ENCODE measurements at places on chromosomes 11 and 22. TPM values are rescaled to one million over a fixed set of nuclear protein-coding genes. Genes with fewer than 3 reads are reported as not detected.

DNA sequence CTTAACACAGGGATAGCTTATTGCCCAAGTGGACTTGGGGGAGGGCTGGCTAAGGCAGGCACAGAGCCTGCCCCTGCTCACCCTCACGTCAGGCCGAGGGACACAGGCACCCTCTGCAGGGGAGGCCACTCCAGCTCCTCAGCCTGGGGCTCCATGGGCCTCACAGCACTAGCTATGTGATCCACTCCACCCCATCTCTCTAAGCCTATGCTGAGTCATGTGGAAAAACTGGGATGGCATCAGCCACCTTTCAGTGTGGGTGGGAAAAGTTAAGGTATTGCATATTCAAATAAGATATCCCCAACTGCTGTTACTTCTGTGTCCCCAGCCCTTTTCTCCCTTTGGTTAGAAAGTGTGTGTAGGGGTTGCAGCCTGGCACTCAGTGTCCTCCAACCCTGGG is 22.3 kb downstream of the RANGAP1 start:
- no peak for DNase-seq

DNA sequence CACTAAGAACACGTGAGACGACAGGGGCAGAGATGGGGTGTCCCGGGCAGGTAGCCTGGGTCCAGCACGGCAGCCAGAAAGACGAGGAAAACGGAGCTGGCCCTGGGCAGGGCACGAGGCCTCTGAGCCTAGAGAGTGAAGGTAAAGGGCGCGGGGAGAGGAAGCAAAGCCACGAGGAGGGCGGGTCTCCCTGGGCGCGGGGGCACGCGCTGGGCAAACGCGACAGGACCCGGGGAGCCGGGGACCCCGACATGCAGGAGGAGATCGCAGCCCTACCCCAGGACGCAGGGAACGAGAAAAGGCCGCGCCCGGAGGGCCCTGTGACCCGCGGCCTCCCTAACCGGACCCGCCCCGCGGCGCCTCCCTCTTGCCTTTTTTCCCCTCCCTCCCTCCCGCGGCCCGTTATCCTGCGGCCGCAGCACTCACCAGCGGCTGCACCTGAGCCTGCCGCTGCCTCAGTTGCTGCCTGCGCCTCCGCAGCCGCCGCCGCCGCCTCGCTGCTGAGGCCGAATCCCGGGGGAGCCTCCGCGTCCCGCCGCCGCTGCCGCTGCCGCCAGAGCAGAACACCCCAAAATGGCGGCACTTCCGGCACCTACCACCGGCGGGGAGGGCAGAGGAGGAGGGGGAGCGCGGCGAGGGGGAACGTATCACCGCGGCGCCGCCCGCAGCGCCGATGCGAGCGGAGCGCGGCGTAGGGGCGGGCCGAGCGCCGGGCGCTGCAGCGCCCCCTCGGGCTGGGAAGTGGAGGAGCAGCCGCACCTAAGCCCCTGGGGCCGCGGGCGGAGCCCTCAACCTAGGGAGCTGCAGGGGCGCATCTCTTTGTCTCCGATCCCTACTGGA is at the start of gene CELF1:
Gene CELF1, minus strand, starts transcription at position 567 of the 840 bp plus-strand sequence. CDS start 53,609 bp downstream, outside the sequence.
- DNase-seq, result peak; percentile 93

DNA sequence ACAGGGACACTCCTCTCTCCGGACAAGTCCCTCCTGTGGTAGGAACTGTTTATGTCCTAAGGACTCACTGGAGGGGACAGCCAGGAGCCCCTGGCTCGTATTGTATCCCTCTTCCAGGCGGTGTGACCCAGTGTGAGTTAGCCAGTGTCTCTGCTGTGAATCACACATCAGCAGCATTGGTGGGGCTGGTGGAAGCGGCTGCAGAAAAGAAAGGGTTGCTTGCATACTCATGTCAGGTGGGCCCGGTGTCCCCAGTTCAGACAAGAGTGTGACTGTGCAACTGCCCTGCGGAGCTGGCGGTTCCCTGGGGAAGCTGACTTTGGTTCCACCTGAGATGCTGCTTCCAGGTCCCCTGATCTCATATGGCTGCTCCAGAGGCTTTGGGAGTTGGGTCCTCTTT is 99.4 kb downstream of the ZBTB16 start:
- DNase-seq, result no peak

- no peak for DNase-seq
Observed at GRCh38 chr11:74550991-74551753, 41.2 kb upstream of the POLD3 start.

- DNase-seq, result no peak
Observed at GRCh38 chr11:128463371-128463829, 124.0 kb downstream of the ETS1 start.

DNA sequence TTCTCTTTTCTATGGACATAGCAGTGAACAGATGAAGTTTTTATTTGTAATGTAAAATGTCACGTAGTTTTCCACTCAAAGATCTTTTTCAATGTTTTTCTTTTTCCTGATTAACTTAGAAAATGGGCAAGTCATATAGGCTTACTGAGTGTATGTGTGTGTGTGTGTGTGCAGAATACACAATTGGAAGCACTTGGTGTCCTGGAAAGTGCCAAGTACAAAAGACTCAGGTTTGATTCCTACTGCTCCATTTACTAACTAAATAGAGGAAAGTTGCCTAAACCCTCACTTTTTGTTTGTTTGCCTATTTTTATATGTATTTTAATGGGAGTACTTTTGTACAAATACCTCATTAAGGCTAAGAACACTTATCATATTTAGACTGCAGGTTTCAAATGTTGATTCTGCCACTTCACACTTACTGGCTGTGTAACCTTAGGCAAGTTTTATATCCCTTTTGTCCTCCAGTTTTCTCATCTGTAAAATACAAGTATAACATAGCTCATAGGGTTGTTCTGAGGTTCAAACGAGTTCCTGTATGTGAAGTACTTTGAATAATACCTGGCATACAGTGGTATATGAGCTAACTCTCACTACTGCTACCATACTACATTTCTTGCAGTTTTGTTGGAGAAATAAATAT is 90.1 kb downstream of the TYR start:
- DNase-seq, result no peak

- DNase-seq, result no peak
Observed at GRCh38 chr11:8201644-8202365, 33.0 kb upstream of the RIC3 start.

GRCh38 chr22:45270095-45271020 is 14.4 kb upstream of the UPK3A start:
- DNase-seq, result no peak

GRCh38 chr11:109033627-109034338 is 368.9 kb downstream of the DDX10 start:
- no peak for DNase-seq

DNA sequence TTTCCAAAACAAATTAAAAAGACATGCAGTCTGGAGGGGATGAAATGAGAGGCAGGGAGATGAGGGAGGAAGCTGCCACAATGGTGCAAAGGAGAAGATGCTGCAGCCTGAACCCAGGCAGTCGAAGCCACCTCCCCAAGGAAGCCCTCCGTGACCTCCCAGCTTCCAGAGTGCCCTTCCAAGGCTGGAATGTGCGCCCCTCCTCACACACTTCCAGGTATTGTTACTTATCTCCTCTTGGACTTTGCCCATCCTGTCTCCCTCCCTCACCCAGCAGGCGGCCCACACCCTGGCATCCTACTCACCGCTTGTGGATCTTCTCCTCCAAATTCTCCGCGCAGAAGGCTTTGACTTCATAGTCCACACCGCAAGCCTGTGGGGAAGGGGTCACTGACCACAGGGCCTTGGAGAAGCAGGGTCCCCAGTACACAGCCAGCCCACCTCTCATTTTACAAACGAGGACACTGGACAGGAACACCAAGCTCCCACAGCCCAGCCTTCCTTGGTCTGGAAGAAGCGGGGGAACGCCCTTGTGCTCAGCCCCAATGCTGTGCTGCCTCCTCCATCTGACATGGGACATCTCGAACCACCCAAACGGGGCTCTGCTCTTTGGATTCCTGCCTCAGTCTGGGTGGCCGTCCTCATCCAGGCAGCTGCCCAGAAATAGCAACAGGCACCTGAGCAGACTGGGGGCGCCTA is 40.3 kb downstream of the TPBGL start:
- peak; percentile 31 for DNase-seq

- DNase-seq, result no peak
Observed at GRCh38 chr11:63892228-63892627, 24.7 kb downstream of the RCOR2 start.

GRCh38 chr11:116821050-116821918 is 1.8 kb downstream of the APOA4 start:
- no peak for DNase-seq

DNA sequence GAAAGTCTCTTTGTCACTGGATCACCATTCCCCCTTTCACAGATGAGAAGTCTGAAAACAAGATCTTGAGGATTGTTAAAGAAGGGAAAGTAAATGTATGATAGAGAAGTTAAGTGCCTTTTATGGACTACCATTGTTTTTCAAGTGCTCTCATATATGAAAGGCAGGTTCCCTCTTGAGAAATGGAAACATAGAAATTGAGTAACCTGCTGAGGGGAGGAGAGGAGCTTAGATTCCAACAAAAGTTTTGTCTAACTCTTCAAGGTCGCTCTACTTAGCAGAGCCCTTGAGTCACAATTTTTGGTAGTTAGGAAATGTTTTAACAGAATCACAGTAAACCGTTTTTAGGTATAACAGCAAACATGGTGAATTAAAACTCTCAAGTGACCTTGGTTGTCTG is 80.1 kb downstream of the SVIP start:
- no peak for DNase-seq

- DNase-seq, result no peak
Observed at GRCh38 chr11:110077831-110078325, 15.3 kb upstream of the ZC3H12C start.

DNA sequence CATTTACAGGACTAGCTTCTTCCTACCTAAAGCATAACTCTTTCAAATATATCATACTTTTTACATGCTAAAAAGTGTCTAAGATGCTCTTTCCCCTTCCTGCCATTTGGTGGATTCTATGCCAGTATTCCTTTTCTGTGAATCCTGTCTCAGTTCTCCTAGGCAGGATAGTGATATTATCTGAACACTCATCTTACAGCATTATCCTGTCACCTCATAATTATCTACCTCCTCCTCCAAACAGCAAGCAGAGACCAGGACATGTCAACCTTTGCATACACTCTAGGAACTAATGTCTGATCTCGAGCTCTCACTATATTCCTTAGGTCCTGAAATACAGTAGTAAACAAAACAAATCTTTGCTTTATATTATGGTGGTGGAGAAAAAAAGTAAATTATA is 275.5 kb downstream of the FAM181B start:
- DNase-seq, result no peak

DNA sequence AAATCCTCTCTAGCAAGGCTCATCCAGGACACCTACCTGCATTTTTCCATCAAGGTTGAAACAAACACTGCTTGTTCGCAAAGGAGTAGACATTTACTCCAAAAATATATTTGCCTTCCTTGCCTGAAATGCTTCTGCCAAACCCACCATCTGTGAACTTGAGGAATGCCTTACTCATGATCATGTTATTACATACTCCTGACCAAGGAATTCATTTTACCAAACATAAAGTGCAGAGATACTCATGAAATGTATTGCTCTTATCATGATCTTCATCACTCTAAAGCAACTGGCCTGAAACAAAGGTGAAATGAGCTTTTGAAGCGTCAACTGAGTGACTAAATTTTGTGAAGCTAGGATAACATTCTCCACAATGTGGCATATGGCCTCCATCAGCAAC is 243.1 kb upstream of the CCDC179 start:
- no peak for DNase-seq

PIH1D2 gene
- total RNA-seq, result 0.68 TPM

RBM7 gene
- total RNA-seq, result 5.6 TPM

APLNR gene
- total RNA-seq, result not detected

NXPE4 gene
- 272 TPM for total RNA-seq

KRTAP5-11 gene
- total RNA-seq, result not detected

OR6A2 gene
- not detected for total RNA-seq

HBE1 gene
- not detected for total RNA-seq

DCHS1 gene
- total RNA-seq, result 17.7 TPM

PKNOX2 gene
- 0.75 TPM for total RNA-seq

NEFH gene
- total RNA-seq, result 0.55 TPM
